ENCODE measurements at places on chromosomes 2 and 18.

DNA sequence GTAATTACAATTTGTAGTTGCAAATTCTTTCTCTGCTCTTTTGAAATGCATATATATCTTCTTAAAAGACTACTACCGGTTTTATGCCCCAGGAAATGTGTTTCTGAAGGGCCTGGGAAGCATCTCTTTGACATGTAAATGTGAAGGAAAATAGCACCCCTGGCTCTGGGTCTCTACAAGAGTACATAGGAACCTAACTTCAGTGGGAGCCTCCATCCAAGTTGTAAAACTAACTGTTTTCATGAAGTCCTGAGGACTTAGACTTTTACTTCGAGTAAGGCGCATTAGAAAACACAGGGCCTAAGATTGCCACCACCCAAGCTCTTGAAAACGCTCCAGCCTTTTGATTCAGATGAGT lies 99.4 kb downstream of the CBLN2 start:
- no peak for DNase-seq

DNA sequence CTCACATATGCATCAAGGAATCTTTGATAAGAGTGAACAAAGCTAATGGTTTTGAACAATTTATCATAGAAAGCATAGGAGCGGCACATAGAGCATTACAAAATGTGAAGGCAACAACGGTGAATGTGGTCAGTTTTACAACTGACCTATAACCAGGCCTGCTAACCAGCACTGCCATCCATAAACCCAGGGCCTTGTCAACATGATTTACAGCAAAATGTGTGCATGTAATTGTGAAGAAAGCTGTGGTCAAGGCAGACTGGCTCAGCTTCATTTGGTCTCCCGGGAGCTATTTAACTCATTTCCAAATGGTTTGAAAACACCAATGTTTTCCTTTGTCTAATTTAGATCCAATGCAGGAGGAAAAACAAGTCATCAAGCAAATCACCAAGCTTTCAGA lies 119.8 kb downstream of the DHRS9 start:
- DNase-seq, result no peak

- DNase-seq, result no peak
Observed at GRCh38 chr2:168781191-168781817, 21.1 kb upstream of the NOSTRIN start.

DNA sequence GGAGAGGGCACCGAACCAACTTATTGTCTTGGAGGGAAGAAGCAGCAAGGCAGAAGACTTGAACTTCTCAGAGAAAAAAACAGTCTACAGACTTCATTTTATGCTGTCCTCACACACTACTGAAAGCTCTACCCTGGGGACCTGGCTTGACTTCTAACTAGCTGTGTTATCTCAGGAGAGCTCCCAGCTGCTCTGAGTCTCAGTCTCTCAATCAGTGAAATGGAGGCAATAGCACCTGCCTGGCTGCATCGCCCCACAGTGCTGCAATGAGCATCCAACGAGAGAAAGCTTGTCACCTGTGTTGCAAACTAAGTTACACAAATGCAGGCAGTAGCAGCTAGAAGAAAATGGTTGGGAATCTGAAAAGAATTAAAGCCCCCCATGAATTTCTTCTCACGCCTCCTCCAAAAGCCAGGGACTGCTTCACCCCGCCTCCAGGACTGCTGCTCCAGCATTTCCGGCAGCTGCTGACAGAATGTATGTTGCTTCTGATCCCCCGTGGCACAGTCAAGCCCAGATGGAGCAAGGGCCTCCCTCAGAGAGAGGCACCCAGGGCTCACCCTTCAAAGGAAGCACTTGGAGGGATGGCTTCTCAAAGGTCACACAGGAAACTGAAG lies 116.3 kb downstream of the BCL11A start:
- DNase-seq, result no peak

DNA sequence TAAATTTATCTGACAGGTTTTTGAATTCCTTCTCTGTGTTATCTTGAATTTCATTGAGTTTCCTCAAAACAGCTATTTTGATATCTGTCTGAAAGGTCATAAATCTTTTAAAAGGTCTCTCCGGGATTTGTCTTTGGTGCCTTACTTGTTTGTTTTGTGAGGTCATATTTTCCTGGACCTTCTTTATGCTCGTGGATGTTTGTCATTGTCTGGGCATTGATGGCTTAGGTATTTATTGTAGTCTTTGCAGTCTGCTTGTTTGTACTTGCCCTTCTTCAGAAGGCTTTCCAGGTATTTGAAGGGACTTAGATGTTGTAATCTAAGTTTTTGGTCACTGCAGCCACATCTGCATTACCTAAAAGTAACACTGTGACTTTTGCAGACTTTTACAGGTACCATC lies 355.2 kb downstream of the PARD3B start:
- no peak for DNase-seq

GRCh38 chr2:74439373-74439772 lies 2.4 kb downstream of the RTKN start:
- no peak for DNase-seq

DNA sequence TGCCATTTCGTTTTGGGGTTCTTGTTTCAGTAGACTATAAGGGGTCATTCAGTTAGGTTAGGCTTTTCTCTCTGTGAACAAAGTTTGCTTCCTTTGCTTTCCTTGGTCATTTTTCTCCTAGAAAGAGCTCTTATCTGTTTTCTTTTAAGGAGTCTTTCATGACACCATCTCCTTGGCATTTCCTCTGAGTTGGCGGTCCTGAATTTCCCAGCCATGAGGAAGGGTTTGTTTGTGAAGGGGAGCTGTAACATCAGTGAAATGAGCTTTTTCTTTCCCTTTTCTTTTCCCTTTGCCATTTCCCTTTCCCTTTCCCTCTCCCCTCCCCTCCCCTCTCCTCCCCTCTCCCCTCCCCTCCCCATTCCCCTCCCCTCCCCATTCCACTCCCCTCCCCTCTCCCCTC lies 61.7 kb downstream of the MAP4K4 start:
- DNase-seq, result no peak

- no peak for DNase-seq
Observed at GRCh38 chr2:85134896-85135659, 1.9 kb downstream of the TCF7L1 start.

DNA sequence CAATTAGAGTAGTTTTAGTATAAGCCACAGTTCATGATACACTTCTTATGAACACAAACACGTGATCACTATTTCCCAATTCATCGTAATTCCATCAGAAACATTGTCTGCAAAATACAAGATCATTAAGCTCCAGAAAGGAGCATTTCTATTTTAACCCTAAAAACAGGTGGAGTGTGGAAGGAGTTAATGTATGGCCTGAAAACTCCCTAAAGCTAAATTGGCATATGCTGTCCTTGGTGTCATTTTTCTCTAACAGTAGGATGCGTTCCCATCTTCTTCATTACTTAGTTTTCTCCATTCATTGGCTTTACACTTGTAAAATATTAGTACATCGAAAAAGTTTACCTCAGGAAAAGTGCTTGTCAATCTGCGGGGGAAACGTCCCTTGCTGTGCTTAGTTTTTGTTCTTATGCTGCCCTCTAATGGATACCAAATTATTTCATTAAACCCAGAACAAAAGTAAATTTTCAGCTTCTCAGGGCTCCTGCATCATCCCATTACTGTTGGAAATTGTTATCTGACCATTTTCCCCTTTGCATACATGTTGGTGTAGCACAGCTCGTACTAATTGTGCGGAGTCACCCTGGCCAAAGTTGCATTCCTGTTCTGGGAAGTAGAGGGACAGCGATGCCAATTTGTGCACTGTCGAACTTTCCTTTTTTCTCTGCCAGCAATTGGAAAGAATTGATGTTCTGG lies 153.4 kb downstream of the GPD2 start:
- DNase-seq, result no peak

GRCh38 chr2:18149660-18150246 lies 271.3 kb downstream of the KCNS3 start:
- DNase-seq, result no peak

- no peak for DNase-seq
Observed at GRCh38 chr2:16015210-16015902, 75.0 kb downstream of the MYCN start.

DNA sequence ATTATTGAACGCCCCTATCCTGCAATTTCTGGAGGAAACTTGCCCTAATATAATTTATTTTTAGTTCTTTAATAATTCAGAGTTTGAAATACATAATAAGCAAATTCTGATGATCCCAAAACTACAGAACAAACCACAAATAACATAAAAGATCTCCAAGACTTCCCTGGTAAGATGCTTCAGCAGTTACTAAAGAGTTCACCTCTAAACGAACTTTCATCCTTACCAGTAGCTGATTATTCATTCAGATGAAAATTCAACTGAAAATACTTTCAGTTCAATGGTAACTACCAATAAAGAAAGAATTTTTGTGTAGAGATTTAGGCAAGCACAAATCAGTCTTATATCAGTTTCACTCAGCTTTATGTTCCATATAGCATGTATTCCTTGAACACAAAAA lies 130.1 kb upstream of the MAPRE2 start:
- DNase-seq, result no peak

DNA sequence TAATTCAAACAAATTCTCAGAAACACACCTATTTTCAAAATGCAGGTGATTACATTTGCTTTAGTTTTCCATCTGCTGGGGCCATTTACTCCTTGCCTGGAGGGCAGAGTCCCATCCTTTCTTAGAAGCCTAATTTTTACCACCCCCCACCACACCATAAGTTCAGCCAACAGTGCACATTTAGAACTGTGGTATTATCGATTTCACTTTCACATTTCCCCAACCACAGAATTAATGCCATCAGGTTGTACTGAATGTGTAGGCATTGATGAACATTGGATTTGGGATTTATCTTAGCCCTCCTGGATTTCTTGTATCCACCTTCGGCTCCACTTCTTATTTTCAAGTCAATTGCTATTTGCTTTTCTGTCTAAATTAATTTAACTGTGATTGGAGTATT lies 4.5 kb downstream of the SCYGR3 start:
- no peak for DNase-seq

GRCh38 chr2:231490801-231491200 lies 26.5 kb upstream of the NCL start:
- no peak for DNase-seq

DNA sequence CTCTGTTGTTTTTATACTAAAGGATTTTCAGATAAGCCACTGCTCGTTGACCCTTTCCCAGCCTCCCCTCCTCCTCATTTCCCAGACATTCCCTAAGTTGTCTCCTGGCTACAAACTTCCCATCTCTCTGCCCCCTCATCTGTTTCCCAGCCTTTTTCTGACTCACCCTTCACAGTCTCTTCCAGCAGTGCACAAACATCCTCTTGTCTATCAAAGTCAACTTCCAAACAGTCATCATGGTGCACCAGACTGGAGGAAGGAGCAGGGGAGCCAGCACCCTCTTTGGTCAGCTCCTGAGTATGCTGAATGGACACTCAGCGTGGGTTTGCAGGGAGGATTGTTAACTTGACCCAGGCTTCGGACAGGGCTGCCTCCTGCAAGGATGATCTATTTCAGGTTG lies 26.6 kb upstream of the SPRED2 start:
- DNase-seq, result no peak

DNA sequence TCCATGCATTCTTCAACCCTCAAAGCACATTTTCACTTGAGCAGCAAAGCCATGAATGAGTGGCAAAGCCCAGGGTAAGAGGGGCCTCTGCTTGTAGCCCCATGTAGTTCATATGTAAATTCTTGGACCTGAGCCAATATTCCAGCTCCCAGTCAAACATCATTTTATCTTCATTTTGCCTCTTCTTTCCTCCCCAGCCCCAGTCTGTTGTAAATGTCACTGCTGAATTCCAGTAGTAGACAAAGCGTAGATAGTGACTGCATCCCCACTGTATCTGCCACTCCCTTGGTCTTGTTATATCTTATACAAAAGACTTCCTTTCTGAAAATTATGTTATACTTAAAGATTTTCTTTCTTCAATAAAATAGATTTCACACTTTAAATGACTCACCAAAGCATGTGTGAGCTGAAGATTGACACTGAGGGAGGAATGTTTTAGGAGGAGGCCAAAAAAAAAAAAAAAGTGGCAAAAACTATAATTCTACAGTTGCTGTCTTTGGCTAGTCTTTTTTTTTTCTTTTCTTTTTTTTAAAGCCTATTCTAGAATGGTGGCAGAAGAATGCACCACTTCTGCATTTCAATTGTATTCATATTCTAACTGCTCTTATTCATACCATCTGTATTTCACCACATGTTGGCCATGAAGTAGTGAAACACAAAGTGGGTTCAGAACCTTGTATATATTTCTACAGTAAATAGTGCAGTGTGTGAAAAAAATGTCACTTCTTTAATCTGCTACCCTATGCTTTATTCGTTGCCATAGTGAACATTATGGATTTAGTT lies 306.1 kb downstream of the CPS1 start:
- DNase-seq, result no peak

- DNase-seq, result no peak
Observed at GRCh38 chr2:229230256-229230655, 40.8 kb downstream of the PID1 start.

- DNase-seq, result no peak
Observed at GRCh38 chr2:46012618-46013240, 284.5 kb upstream of the EPAS1 start.

DNA sequence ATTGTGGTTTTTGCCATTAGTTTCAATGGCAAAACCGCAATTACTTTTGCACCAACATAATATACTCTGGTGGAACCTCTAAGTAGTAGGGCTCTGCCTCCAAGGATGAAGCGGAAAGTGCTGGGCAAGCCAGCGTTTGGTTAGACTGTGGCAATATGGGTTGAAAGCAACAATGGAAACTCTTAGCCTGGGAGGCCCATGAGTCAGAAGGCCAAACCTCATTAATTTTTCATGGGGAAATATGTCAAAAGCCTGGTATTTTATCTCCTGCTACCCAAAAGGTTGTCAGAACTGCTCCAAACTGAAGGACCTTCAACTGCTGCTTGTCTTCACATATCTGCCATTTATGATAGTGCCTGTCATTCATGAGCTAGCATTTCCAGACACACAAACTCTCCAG lies 179.1 kb upstream of the CYP26B1 start:
- DNase-seq, result no peak

GRCh38 chr2:139259422-139260051 lies 479.3 kb upstream of the NXPH2 start:
- DNase-seq, result no peak

DNA sequence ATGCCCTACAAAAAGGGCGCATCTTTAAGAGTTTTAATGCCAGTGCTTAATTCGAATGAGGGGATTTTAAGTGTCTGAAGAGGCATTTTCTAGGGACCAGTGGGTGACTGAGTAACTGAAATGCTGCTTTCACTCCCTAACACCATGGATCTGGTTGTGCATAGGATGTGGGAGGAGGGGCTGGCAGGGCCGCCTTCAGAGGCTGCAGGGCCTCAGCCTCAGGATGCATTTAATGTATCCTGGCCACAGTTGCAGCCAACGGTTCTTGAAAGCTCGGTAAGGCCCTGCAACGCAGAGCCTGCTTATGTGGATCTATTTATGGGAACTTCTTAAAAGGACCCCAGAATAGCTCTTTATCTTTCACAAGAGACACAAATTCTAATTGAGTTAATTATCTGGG lies 25.8 kb upstream of the IL18RAP start:
- no peak for DNase-seq

- DNase-seq, result no peak
Observed at GRCh38 chr2:95068256-95068655, 42.7 kb downstream of the MAL start.

- no peak for DNase-seq
Observed at GRCh38 chr2:143617803-143618415, 488.7 kb downstream of the ARHGAP15 start.
